ENCODE measurements at places on chromosomes 1 and 21. TPM values are rescaled to one million over a fixed set of nuclear protein-coding genes. Genes with fewer than 3 reads are reported as not detected.

Gene HCRTR1
- total RNA-seq, result 0.67 TPM

Gene EPS15
- 71.6 TPM for total RNA-seq

Gene KCNQ4
- 1.9 TPM for total RNA-seq

Gene FYB2
- total RNA-seq, result 15.2 TPM

Gene RGS18
- total RNA-seq, result 1.4 TPM

Gene CD46
- 113 TPM for total RNA-seq

Gene ANGPTL3
- total RNA-seq, result not detected
